ENCODE measurements at places on chromosomes 11 and 22.
A peak's percentile ranks its signal among the peaks of the same experiment; 100 is the strongest.

DNA sequence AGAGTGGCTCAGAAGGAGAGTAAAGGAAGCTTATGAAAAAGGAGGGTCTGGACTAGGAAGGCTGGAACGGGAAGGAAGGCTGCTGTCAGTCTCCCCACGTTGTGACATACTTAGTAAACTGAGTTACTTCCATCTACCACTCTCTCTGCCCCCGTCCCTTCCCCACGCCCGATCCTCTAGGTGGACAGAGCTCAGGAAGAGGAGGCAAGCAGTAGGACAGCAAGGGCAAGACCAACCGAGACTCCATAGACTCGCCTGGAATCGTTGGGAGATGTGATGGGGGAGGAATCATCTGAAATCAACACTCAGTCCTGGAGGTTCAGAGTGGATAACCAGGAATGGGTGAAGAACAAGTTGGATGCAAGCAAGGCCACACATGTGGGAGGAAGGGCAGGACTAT is 240.7 kb downstream of the BUD13 start:
- no peak for DNase-seq

DNA sequence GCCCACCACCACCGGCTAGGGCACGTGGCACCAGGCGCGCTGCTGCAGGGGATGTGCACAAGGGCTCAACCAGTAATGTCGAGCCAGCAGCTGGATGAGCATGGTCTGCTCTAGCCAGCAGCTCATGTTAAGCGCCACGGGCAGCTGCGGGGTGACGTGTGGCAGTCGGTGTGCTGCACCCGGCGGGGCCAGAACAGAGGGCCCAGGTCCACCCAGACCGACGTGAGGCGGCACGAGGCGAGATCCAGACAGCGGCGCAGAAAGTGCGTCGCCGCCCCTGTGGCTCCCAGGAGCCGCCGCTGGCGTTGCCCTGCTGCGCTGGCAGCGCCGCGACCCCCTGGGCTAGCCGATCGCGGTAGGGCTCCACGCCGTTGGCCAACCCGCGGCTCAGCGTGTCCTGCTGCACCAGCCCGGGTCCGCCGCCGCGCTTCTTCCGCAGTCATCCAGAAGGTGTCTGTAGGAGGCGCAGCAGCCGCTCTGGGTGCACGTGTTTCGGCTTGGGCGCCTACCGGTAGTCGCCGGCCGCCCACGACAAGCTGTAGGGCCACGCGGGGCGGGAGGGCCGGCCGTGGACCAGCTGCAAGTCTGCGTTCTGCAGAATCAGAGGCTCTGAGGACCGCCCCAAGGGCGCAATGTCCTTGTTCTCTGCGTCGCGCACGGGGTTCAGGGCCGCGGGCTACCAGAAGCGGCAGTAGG is 4.6 kb upstream of the GALR3 start:
- no peak for DNase-seq

- DNase-seq, result peak; percentile 60
Observed at GRCh38 chr11:11409901-11410300, 56.9 kb upstream of the CSNK2A3 start.

DNA sequence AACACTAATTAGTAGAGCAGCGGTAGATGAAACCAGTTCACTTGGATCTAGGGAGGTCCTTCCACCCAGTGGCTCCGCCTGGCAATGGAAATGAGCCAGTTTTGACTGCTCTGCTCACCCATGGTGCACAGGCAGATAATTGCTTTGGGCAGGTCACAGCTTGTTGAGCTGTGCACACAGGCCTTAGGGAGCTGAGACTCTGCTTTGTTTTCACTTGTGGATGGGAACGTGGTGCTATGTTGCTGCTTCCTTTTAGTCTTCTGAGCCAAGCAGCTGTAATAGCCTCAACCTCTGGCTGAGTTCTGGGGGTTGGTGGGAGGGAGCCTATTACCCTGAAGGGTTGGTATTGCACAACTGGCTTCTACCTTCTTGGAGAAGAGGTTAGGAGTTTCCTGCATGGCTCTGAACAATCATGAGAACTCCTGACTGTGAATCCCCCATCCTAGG is 262.3 kb upstream of the MTNR1B start:
- DNase-seq, result no peak

GRCh38 chr11:62130283-62131169 is 6.7 kb downstream of the INCENP start:
- no peak for DNase-seq

DNA sequence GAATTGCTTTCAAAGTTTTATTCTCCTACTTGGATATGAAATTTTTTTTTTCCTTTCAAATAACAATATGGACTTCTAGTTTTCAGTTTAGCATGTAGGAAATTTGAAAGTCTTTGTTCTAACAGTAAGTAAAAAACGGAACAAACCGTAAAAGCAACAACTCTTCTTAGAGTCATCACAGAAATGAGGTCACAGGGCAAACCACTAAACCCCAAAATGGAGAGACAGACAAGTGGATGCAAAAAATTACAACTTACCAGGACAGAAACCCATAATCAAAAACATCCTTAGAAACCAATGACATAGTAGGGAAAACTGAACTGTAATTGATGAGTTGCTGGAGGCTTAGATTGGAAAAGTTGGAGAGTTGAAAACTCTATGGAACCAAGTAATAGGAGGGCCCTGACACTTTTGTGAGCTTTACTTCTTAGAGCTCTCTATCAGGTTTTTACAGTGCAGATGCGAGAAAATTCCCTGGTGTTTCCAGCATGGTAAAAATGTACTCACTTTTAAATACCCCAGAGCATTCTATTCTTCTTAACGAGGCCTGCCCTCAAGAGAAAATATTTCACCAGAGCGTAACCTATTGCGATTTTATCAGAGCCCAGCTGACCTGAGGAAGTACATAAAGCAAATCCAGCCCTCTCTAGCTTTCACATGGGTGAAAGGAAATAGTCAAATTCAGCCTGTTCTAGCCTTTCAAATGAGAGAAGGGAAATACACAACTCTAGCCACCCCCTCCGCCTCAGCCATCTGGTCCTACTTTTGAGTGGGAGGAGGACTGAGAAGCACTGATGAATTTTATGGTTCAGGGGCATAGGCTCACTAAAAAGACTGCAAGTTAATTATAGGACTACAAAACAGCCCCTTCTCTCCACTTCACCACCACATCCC is 39.1 kb downstream of the CASP12 start:
- no peak for DNase-seq

DNA sequence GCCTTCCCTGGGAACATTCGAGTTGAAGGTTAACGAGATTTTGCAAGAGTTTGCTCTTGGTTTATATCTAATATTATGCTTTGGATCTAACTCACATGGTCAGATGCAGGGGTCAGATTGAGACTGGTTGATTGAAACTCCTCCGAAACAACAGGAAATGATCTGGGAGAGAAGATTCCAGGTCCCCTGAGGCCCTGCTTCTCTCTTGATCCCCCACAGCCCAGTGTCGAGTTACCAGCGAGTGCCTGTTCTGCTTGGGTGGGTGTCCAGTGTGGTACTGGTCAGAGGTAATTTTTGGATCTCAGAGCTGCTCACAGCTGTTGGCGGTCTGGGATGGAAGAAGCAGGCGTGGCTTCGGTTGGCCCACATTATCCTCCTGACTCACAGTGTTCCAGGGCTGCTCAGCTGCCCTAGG is 9.2 kb downstream of the FBLN1 start:
- no peak for DNase-seq

GRCh38 chr11:133038850-133039249 is 493.5 kb downstream of the OPCML start:
- DNase-seq, result no peak

DNA sequence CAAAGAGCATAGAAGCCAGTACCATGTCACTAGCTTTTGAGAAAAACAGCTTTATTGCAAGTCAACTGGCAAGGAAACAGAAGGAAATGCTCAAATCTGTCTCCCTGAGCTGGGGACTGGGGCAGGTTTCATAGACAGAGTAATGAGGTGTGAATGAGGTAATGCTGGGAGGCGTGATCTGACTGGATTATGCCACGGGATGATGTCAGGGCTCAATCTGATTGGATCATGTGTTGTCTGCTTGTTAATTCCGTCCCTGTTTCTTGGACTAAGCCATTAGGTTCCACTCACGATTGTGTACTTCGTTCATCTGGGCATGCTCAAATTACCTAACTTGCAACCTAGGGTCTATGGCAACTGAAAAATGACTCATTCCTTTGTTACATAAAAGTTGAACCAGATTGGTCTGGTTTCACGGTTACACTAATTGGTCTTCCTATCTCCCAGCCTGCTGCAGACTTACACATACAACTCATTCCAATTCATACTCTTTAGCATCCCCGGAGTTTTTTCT is 20.2 kb upstream of the OR10A5 start:
- DNase-seq, result no peak

DNA sequence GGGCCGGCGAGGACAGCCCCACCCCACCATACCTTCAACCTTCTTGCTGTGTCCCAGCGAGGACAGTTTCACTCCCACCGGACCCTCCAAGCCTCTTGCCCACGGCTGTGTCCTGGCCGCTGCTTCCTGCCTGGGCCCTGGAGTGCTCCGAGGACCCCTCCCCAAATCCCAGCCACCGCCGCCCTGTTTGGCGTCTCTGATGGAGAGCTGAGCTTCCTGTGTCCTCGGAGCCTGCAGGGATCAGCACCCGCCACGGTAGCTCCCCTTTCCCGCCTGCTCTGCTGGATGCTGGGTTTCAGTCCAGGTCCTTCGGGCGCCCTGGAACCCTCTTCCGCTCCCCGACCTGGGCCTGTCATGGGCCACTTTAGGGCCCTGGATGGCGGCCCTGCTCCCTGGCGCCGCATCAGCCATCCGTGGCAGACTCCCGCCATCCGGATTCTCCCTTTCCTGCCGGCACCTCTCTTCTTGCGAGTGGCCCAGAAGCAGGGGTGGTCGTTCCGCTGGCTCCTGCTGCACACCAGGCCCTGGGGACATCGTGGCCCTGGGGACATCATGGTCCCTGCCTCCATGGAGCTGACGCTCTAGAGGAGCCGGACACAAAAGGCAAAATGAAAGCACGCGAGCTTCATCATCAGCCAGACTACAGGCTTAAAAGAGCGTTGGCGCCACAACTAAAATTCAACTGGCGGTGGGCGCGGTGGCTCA is 34.3 kb upstream of the GAL start:
- DNase-seq, result no peak

GRCh38 chr11:113721462-113722066 is 15.5 kb upstream of the TMPRSS5 start:
- DNase-seq, result no peak

DNA sequence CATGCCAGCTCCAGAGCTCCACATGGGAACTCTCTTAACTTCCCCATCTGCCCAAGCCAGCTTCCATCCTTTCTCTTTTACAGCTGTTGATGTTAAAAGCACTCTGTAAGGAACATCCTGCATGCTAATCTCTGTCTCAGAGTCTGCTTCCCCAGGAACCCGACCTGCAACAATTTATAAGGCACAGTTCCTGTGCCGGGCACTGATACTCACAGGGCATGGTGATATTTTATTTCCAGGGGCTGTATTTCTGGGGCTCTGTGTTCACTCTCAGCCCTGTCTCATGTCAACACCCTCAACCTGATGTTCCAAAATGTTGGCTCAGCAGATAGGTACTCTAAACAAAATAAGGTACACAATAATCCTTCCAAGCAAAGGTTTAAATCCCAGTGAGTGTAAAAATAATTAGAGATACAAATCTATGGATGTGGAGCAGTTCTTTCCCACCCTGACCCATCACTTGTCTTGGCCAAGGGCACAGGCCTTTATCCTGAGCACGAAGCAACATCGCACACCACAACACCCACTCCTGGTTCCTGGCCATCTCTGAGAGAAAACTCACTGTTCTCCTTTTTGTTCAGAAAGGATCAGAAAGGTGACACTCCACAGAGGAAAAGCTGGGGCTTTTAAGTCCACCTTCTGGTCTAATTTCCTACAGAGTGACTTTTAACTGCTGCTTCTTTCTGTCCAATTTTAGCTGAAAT is 44.8 kb upstream of the C11orf87 start:
- no peak for DNase-seq

- no peak for DNase-seq
Observed at GRCh38 chr11:9895006-9895405, 231.1 kb downstream of the SWAP70 start.

DNA sequence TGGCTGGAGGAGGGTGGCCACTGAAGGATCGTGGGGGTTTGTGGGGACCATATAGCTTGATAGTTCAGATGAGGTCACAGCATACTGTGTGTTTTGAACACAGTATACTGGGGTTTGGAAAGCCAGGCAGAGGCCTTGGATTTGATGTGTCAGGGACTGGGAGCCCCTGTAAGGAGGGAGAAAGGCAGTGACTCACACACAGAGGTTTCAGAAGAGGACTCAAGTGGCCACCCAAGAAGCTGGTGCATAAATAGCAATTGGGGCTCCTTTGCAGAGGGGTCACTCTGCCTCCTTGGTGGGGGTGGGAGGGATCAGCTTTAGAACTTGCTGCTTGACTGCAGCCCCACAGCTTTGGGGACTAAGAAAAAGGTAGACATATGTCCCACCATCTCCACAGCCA is 39.3 kb downstream of the SLC5A1 start:
- no peak for DNase-seq

DNA sequence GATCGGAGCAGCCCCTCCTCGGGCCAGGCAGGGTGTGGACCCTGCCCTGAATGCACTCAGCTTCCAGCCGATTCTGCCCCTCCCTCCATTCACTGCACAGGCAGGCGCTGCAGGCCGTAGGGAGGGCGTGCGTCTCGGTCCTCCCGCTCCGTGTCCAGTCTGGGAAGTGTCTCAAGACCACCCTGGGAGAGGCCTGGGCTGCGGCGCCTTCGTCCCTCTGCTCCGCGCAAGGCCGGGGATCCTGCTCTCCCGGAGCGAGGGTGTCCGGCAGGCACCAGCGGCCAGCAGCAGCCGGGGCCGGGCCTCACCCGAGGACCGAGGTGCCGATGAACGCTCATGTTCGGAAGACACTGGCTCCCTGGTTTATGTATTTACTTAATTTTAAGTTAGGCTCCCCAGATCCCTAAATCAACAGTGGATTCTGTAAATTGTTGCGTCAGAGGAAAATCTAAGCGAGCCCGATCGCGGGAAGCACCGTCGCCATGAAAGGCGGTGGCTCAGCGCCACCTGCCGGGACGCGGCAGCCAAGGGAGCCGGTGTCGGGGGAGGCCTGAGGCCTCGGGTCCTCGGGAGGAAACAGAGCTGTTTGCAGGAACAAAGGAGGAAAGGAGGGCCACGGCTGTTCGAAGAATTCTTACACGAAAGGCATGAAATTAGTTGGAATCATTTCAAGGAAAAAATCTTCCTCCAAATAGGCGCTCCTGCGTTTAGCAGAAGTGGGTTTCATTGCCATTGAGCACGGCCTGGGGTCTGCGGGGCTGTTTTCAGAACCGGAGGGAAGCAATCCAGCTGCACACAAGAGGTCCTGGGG is 195.3 kb downstream of the BRD1 start:
- no peak for DNase-seq

GRCh38 chr11:561148-562003 is 606 bp downstream of the RASSF7 start:
- DNase-seq, result no peak

GRCh38 chr22:35467681-35468434 is 67.9 kb downstream of the MCM5 start:
- no peak for DNase-seq

- no peak for DNase-seq
Observed at GRCh38 chr11:125069796-125070195, 6.7 kb downstream of the SLC37A2 start.

DNA sequence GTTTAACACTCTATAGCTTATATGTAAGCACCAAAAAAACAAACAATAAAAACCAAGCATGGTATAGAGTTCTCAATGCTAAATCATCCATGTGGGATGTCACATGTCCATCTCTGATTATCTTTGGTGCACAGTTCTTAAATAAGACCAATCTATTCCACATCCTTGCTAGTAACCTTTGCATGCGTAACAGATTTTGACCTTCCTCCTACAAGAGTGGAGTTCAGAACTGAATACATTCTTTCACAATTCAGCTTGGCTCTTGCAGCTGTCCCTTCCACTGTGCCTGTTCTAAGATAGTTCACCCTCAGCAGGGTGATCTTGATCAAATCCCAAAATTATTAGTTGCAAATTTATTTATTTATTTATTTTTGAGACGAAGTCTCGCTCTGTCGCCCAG is 21.1 kb downstream of the PRR14L start:
- DNase-seq, result no peak

Data from HAP-1 (cell line).